ENCODE measurements at places on chromosomes 3 and 15.

DNA sequence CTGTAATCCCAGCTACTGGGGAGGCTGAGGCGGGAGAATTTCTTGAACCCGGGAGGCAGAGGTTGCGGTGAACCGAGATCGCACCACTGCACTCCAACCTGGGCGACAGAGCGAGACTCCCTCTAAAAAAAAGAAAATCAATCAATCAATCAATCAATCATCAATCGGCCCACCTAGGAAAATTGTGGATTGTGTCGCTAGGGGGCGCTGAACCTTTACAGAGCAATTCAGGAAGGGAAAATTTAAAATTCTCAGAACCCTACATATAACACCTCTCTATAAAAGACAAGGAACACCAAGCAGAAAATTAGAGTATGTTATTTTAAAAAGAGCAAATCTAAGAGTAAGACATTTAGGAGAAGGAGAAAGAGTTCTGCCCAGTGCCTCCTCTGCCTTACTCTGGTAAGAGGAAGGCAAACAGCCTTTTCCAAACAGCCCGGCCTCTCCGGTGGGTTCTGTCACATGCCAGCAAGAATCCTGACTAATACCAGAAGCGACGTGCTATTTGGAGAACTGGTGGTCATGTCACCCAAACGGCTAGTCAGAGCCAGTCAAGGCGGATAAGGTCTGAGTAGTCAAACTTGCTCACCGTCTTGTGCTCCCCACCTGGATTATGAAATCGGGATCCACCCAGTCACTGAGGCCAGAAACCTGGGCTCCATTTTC, 22.3 kb upstream of the SMCO1 start:
- peak; percentile 17 for DNase-seq

DNA sequence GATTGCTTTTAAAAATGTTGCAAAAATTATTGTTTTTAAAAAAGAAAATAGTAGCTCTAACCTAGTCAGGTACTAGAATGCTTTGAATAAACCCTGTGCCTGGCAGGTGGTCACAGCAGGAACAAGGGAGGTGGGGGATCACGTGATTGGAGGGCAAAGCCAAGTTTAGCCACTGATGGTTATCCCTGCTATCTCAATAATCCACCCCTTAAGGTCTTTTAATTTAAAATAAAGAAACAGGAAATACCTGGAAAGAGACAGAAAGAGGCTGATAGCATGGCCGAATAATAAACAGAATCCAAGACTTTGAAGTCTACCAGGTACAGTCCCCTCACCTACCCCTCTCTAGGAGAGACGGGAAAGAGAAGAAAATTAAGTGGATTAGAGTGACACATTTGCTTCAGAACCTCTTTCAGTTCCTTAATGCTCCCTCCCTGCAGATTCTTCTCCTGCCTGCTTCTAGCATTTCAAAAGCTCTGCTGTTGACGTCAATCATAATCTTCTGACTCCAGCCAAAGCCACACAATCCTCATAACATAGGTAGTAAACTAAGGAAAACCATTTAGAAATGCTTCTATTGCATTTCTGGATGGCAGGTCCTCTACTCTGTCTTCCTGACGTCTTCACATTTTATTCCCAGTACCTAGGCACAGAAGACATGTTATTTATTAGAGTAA, 303.4 kb upstream of the MME start:
- DNase-seq: no peak

GRCh38 chr15:73879426-73879825, 6.1 kb downstream of the TBC1D21 start:
- no peak for DNase-seq

- DNase-seq: no peak
Measured at GRCh38 chr3:190620886-190621608, 107.2 kb downstream of the IL1RAP start.

DNA sequence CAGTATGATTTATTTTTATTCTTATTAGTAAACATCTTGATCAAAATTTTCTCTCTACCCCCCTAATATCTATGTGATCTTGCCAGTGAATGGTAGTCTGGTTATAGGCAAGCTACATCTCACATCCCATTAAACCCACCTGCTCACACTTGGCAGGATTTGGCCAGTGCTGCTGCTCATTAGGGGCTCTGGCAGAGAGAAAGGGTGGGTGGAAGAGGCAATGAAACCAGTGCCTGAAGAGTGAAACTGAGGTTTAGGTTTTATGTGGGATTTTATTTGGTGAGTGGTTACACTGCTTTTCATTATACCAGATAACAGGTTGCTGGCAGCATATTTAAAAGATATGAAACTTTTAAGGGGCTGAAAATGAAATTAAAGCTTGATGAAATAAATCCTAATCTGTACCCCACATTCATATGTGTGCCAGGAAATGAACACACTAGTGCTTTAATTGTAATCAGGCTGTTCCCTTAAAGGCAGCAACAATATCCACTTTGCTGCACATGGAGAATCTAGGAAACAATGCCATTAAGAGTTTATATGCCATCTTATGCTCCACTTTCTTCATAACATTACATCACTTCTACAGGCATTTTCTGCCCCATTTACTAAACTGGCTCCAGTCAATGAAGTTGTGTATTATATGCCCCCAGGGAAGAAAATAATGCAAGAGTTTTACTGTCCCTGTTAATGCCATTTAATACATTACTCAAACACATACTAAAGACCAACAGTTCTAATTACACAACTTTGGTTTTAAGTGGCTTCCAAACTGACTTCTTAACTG, 688.7 kb downstream of the MECOM start:
- no peak for DNase-seq

GRCh38 chr15:75644376-75644775, 3.3 kb upstream of the SNX33 start:
- no peak for DNase-seq

DNA sequence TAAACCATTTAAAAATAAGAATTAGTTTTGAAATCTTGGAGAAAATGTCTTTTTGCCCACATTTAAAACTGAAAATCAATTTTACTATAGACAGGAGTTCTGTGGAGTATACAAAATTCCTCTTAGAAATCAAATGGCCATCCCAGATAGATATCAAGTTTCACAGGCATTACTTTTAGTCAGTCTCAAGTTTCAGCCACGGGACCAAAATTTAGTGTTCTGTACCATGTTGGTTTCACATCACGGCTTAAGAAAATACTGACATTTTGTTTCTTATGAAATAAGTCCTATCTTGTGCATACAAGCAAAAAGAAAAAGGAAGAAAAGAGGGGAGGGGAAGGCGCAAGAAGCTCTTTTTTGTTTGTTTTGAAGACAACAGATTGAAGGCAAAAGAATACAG, 45.7 kb downstream of the EIF2AK4 start:
- no peak for DNase-seq

DNA sequence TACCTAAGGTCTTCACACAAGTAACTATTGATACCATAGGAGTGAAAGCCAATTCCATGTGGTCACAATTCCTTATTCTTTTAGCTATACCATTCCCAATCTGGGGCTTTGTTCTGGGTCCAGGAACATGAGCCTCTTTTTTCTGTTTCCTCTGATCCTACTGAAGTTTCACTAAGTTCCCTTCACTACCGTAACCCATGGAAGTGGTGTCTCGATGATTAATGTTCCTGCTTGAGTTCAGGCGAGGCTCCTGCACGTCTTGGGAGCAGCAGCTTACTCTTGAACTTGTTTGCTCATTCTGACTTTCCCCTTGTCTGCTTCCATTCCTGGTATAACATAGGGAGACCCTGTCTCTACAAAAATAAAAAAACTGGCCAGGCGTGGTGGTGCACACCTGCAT, 23.6 kb downstream of the ZNF592 start:
- DNase-seq: no peak

Data from astrocyte of the hippocampus (primary cell).